ENCODE measurements at places on chromosomes 1 and 21.

GRCh38 chr1:3677484-3677883 lies 25.2 kb downstream of the TP73 start:
- DNase-seq, result no peak

DNA sequence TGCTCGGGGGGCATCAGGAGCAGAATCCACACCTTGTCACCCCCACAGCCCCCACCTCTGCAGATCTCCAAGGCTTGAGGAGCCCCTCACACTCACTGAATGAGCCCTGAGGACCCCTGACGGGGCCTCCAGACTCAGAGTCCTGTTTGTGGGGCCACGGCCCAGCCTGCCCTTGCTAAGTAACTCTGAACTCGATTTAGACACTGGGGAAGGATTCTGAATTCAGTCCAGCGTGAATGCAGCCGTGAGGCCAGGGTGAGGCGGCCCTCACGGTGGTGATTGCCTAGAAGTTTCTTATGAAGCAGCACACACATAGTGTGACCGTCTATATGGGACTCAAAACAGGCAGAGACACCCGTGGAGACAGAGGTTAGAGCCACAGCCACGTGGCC lies 58.9 kb upstream of the ADARB1 start:
- no peak for DNase-seq

GRCh38 chr1:192668409-192668983 lies 32.5 kb downstream of the RGS13 start:
- no peak for DNase-seq

GRCh38 chr1:164648636-164649035 lies 89.7 kb downstream of the PBX1 start:
- DNase-seq, result no peak

DNA sequence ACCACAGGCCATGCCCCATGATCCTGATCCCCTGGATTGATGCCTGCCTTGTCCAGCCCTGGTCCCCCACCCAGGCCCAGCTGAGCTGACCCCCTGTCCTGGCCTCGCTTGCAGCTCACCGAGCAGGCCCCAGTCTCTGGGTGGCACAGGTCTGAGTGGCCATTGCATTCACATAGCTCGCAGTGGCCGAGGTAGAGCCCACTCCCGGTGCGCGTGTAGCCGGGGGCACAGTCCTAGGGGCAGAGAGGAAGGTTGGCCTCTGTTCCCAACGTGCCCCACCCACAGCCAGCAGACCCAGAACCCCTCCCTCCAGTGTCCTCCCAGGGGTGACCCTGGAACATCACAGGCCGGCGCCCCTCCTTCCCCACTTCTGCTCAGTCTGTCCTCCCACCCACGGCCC lies 51.9 kb downstream of the LDLRAD2 start:
- no peak for DNase-seq

- DNase-seq, result no peak
These were observed 708.2 kb downstream of the BRINP3 start for GRCh38 chr1:189769448-189769847.

DNA sequence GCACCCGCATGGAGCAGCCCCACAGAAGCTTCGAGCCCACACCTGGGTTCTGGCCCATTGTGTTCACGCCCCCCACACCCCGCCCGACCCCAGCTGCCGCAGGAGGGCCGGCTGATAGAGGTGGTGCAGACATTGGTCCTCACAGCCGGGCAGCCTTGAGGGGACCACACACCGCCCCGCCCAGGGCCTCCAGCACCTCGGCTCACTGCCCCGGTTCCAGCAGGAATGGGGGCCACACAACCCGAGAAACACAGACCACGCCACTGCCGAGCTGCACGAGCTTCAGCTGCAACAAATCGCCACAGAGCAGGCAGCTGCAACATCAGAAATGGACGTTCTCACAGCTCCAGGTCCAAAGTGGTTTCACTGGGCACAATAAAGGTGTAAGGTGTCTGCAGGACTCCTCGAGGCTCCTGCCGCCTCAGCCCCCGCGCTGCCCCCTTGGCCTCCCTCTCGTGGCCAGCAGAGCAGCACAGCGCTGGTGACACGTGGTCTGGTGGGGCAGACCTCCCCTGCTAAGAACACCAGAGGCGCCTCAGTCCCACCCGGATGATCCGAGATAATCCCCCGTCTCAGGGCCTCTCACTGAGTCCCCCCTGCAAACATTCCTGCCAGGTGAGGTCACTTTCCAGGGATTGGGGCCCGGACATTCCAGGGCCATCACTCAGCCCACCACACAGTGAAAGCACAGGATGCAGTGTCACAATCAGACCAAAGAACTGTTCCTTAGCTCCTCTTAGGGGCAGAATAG lies 62.3 kb upstream of the ADARB1 start:
- DNase-seq, result no peak

- DNase-seq, result peak; percentile 54
These were observed 120.8 kb downstream of the LMO4 start for GRCh38 chr1:87449348-87449963.

DNA sequence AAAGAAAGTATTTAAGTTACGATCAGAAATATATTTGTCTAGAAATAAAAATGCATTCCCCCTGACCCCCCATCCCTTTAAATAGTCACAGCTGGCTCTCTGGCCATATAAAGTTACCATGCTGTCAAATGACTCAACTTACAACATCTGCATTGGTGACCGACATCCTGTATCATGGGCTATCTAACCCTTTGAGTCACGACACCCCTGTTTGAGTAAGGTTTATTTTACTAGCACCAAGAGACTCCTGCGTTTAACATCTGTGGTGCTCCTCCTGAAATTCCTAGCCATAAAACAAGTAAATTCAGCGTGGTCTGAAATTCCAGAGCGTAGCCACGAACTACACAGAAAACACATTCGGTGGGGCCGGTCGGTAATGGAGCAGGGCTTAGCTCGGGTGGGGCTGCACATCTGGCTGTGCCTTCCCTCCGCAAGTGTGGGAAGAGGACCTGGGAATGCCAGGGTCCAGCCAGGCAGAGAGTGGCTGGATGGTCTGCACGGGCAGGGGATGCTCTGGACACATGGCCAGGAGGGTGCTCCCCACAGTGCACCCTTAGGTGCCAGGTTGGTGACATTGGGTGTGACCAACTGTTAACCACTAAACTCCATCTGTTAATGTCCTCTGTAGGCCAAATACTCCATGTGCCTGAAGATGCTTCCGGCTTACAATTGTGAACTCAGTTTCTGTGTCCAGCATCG lies 53.0 kb upstream of the CLDN14 start:
- no peak for DNase-seq

- DNase-seq, result no peak
These were observed 42.0 kb downstream of the DENND1B start for GRCh38 chr1:197733324-197733723.

GRCh38 chr1:45530632-45531135 lies 9.0 kb upstream of the PRDX1 start:
- DNase-seq, result no peak

DNA sequence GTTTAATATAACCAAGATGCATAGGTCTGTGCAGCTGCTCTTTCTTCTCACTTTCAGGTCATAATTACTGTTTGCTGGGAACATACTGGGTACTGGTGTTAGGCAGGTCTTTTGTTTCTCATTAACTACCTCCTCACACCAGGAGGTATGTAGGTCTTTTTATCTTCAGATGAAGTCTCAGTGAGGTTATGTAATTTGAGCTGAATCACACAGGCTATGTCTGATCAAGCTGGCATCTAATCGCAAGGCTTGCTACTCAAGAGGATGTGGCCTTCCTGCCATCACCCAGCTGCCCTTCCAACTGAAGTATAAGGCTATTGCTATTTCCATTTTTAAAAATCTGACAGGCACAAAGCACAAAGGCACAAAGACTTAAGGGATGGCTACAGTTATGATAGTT lies 96.4 kb downstream of the RUNX1 start:
- DNase-seq, result no peak

GRCh38 chr1:41723786-41724185 lies 194.9 kb downstream of the HIVEP3 start:
- no peak for DNase-seq

Data from activated CD4-positive, alpha-beta T cell treated with anti-CD3 and anti-CD28 coated beads, Interleukin-2, amount 50 U/mL, for 48 hours (primary cell).